ENCODE measurements at places on chromosomes 7 and 10.

DNA sequence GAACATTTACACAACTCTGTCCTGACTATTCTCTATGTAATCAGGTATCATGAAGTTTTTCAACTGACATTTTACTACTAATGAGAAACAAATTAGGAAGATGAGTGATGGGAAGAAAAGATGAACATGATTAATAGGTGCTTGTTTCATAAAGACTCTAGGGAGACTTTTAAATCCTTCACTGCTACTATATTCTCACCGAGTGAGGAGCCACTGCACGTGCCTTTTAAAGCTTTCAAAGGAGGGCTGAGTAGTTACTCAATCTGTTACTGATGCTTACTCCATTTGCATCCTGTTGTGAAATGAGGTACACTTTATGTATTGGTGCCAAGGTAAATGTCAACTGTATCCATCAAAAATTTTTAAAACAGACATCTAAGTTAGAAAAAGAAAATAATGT is 1.3 kb upstream of the COMMD3 start:
- H3K27me3 ChIP-seq: peaks cover 8% of the 10 kb centered on the region
- H3K27ac ChIP-seq: no peak overlapping the region
- no peak for DNase-seq
- peaks cover 17% of the 10 kb centered on the region for H3K4me1 ChIP-seq
- H3K36me3 ChIP-seq: peaks cover 4% of the 10 kb centered on the region

DNA sequence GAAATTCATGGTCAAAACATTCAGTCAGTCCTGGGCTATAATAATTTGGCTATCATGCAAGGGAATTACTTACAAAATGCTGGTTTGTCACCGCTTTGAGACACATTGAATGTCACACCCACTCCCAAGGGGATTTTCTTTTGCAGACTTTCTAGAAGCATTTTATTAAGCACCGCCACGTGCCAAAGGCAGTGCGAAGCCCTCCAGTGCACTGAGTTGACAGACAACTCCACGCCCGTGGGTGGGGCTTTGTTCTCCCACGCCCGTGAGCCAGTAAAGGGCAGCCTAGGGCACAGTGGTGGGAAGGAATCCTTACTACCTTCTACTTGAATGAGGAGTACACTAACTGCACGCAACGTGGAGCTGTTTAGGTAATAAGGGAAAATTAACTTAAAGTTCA is 515.8 kb downstream of the KCNMA1 start:
- no peak for DNase-seq
- H3K36me3 ChIP-seq: no peaks in the 10 kb centered on the region
- no peaks in the 10 kb centered on the region for H3K4me1 ChIP-seq

GRCh38 chr10:126094537-126094936 is 198.2 kb downstream of the FANK1 start:
- H3K27ac ChIP-seq: no peak overlapping the region
- no peak overlapping the region for H3K4me3 ChIP-seq
- no peaks in the 10 kb centered on the region for H3K4me1 ChIP-seq
- H3K27me3 ChIP-seq: no peaks in the 10 kb centered on the region
- DNase-seq: no peak

DNA sequence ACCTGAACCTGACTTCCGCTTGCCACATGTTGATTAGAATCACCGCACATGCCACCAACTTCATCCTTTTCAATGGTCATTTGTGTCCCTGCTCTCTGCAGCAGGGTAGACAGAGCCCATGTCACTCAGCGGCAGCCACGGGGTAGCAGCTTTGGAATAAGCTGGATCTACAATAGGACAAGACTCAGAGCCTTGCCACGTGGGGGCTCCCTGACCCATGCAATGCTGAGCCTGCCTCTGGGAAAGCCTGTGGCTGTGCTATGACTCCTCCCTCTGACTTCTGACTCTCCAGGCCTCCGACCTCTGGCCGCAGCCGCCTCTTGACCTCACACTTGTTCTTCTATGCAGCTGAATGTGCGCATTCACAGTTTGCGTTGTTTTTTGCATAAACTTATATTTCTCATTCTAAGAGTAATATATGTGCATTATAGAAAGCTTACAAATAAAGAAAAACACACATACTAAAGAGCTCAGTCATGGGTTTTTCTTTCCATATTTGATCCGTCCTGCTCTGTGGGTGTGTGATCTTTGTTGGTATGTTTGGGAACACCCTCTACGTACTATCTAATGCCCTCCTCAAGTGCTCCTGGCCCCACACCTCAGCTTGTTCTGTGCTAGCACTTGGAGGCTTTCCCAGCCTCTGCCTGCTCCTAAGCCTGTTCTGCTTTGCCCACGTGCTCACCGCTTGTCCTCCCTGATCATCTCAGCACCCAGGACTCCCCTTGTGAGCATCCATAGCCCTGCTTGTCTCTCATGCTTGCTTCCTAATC is 198.0 kb upstream of the MKI67 start:
- no peak overlapping the region for H3K4me3 ChIP-seq
- H3K36me3 ChIP-seq: no peaks in the 10 kb centered on the region
- H3K27me3 ChIP-seq: peaks cover 69% of the 10 kb centered on the region
- H3K4me1 ChIP-seq: no peaks in the 10 kb centered on the region
- H3K27ac ChIP-seq: no peak overlapping the region
- DNase-seq: no peak

DNA sequence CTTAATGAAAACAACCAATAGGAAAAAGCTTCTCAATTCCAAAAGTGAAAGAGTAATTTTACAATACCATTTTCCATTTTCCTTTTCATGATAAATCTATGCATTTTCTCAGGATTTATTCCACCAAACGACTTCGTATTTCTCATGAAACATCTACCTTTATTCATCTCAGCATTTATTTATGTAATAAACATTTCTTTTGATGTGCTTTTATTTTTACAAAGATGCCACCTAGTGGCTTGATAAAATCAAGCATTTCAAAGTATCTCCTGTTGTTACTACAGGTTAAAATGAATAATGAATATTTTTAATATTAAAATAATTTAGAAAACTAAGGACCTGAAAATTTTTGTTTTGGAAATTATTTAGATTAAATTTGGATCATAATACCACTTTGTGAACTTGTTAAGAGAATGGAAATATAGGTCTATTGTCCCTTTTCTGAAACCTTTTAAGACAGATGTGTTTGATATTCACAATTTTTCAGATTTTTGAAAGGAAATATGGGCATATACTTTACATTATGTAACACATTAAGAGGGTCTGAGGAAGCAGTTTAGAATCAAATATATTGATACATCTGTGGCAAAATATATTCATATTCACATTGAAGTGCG is 2.7 kb upstream of the IQUB start:
- peaks cover 14% of the 10 kb centered on the region for H3K36me3 ChIP-seq
- H3K27me3 ChIP-seq: peaks cover 5% of the 10 kb centered on the region
- no peak for DNase-seq

GRCh38 chr10:71643904-71644303 is 75.7 kb downstream of the C10orf105 start:
- H3K36me3 ChIP-seq: no peaks in the 10 kb centered on the region
- H3K4me3 ChIP-seq: no peak overlapping the region
- peaks cover 17% of the 10 kb centered on the region for H3K27me3 ChIP-seq

GRCh38 chr10:34808801-34809745 is 6.0 kb downstream of the PARD3 start:
- H3K36me3 ChIP-seq: no peaks in the 10 kb centered on the region
- DNase-seq: no peak
- H3K27me3 ChIP-seq: peaks cover 58% of the 10 kb centered on the region
- no peak overlapping the region for H3K27ac ChIP-seq

All from central memory CD8-positive, alpha-beta T cell (primary cell).